ENCODE measurements at places on chromosomes 6 and 20. TPM values are rescaled to one million over a fixed set of nuclear protein-coding genes. Genes with fewer than 3 reads are reported as not detected.

MLIP gene
- not detected for total RNA-seq

MYMX gene
- total RNA-seq, result not detected

ENPP3 gene
- total RNA-seq, result not detected

ZKSCAN3 gene
- total RNA-seq, result 4.8 TPM

All from IMR-90 (cell line).